ENCODE measurements at places on chromosomes 2 and 18.
A peak's percentile ranks its signal among the peaks of the same experiment; 100 is the strongest.

DNA sequence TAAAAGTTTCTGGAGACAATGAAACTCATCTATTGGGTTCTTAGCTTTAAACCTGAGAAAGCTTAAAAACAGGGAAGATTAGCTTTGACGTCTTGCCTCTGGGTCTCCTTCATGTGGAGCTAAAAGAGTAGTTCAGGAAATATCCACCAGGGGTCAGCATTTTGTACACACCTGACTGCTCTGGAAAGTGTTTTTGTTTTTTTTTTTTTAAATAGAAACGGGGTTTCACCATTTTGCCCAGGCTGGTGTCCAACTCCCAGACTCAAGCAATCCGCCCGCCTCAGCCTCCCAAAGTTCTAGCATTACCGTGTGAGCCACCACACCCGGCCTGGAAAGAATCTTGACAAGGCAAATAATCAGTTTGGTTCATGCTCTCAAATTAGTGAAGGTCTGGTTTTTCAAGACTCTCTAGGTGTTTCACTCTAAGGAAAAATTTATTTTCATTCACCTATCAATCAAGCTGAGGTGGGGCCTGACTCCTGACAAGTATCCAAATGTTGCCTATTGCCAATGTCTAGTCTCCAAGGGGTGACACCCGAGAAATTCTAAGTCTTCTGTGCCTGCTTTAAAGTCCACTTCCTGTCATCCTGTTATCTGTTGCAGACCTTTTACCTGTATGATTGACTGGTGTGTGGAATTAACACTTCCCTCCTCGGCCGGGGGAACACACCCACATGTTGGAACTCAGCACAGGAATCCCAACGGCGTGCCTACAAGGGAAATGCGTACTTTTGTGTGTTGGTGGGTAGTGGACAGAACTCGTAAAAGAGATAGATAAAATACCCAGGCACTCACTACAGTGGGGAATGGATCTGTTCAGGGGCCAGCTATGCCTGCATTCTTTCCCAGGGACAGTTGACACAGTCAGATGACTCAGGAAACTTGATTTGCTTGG, 11.3 kb downstream of the IL1RN start:
- peak; percentile 50 for DNase-seq

DNA sequence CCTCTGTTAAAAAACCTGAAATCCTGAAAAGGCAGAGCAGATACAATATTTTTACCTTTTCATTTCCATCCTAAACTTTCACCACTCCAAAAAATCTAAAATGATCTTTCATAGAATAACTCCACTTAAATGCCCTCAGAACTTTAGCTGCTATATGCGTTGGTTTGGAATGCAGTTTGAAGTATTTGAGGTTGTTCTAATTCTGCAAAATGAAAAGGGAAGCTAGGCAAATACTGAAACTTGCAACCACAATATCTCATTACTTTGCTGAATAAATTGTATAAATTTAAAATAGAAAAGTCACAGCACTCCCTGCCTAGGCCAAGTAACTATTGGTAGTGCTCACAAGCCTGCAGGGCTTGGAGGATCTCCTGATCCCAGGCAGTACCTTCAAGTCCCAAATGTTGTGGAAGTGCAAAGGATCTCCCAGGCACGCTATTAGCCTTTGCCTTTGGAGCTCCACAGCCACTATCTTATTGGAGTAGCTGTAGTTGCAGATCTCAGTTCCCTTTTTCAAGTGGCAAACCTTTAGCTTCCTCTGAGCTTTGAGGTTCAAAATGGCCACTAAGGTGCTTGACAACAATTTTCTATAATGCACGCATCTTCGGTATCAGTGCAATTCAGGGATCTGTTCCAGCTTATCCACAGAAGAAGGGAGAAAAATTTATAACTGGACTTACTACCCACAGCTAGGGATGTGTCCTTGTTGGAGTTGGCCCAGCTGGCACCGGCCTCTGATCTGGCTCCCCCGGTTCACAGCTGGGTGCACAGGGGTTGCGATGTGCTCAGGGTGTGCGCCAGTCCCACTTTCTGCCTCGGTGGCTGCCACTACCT, 43.4 kb upstream of the ANKRD62 start:
- no peak for DNase-seq

DNA sequence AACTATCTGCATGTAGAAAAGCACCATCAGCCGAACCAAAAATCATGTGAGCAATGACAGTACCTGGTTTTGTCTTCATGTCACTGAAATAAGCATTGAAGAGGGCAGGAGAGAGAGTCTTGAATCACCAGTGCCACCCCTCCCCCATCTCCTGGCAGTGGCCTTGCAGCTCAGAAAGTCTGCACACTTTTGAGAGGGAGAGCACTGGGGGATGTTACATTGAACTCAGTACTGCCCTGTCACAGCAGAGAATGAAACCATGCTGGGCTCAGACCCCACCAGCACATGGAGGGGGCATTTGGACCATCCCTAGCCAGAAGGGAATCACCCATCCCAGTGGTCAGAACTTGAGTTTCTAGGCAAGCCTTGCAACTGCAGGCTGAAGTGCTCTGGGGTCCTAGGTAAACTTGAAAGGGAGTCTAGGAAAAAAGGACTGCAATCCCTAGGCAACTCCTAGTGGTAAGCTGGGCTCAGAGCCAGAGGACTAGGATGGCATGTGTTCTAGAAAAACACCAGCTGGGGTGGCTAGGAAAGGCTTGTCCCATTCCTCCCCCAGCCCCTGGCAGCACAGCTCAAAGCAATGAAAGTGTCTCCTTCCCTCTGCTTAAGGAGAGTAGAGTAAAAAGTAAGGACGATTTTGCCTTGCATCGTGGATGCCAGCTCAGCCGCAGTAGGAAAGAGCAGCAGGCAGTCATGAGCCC, 259.9 kb upstream of the MYT1L start:
- DNase-seq: no peak

- DNase-seq: no peak
These were observed 1289.2 kb downstream of the DSC3 start for GRCh38 chr18:29753379-29753778.

DNA sequence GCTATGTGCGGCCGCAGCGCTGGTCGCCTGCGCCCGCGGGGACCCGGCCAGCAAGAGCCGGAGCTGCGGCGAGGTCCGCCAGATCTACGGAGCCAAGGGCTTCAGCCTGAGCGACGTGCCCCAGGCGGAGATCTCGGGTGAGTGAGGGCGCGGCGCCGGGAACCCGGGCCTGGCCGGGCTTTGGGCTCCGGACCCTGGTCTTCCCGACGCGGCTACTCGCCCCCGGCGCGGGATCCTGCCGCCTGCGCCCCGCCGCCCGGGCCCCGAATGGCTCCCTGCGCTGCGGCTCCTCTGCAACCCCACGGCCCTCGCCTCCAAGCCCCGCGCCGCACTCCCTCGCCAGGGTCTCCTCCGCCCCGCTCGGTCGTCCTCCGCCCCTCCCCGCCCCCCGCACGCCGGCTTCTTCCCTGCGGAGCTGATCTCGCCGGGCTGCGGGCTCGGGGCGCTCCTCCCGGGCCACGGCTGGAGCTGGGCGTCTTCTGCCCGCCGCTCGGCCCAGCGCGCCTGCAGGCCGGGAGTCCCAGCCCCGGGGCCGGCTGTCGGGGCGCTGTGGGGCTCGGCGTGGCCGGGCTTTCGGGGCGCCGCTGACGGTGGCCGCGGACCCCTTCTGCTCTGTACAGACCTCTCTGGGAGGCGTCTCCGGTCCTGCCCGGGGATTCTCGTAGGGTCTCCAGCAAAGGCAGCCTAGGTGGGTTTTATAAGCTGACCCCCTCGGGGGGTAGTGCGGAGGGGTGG, 652 bp downstream of the GPC1 start:
- no peak for DNase-seq

DNA sequence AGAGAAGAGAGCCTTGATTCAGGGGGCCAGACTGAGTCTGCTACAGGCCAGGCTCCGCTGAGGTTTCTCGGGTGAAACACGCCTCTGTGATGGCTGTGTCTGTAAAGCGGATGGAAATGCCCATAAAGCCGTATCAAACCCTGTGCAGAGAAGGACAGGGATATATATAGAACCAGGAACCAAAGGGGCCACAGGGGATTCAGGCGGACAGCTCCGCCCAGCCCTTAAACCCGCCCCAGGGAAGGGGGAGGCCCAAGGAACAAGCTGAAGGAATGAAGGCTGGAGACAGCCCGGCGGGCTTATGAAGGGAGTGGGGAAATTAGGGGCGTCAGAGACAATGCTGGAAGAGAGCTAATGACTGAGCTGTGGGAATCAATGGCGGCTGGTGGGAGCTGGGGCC, 42.1 kb downstream of the NHEJ1 start:
- DNase-seq: no peak

- DNase-seq: no peak
These were observed 70.0 kb upstream of the NPAS2 start for GRCh38 chr2:100749771-100750542.

DNA sequence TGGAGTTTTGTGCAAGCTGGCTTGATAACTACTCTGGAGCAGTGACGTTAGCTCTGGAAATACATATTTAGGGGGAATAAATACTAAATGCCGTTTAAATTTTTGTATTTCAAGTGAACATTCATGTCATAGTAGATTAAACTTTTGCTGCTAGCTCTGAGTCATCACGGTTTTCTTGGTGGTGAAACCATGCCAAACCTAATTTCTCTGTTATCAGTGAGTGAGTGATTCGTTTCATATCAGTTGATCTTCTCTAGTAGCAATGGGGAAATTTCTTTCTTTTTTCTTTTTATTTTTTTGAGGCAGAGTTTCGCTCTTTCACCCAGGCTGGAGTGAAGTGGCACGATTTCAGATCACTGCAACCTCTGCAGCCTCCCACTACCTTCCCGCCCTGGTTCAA, 211.1 kb downstream of the PTPRM start:
- no peak for DNase-seq

- DNase-seq: peak; percentile 12
These were observed 8.2 kb upstream of the SMARCAL1 start for GRCh38 chr2:216404010-216404618.

DNA sequence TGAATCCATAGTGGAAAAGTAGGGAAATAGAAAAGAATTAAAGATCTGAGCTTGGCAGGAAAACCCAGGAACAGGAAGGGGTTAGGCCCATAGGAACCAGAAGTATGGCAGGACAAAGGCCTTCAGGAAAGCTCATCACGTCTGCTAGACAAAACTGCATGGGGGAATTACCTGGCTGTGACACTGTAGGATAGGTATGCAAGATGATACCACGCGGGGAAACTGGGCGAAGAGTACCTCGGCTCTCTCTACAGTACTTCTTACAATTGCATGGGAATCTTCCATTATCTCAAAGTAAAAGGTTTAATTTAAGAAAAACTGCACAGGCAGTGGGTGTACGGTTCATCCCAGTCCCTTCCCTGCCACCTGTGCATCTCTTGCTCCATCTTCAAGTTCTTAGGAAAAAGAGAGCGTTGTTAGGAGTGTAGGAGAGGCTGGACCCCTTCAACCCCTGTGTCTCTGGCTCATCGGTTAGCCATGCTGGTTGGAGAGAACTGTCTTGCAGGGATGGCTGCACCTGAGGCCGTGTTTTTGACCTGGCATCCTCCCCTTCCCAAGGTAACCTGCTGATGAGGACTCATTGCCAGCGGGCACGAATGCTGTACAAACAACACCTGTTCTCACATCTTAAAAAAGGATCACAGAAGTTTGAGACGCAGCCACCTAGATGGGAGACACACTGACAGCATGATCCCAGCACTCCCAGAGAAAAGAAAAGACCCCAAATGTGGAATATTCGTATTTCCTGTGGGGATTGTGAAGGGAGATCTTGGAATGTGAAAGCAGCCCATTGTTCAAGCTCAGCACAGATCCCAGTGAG, 120.5 kb upstream of the COPS8 start:
- no peak for DNase-seq

GRCh38 chr18:44887227-44887631, 206.5 kb downstream of the SETBP1 start:
- DNase-seq: peak; percentile 11

DNA sequence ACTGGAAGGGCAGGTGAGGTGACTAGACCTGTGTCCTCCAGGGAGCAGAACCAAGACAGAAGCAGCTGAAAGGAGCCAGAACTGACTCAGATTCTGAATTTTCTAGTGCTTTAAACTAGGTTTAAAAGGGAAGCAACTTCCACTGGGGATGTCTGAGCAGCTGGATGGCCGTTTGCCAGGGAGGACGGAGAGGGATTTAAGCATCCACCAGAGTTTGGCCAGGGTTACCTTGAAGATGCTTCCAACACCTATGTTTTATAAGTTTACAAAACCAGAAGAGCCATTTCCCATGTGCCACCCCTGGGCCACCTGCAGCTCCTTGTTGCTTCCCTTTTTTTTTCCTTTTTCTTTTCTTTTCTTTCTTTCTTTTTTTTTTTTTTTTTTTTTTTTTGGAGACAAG, 48.6 kb upstream of the RBM44 start:
- DNase-seq: no peak

DNA sequence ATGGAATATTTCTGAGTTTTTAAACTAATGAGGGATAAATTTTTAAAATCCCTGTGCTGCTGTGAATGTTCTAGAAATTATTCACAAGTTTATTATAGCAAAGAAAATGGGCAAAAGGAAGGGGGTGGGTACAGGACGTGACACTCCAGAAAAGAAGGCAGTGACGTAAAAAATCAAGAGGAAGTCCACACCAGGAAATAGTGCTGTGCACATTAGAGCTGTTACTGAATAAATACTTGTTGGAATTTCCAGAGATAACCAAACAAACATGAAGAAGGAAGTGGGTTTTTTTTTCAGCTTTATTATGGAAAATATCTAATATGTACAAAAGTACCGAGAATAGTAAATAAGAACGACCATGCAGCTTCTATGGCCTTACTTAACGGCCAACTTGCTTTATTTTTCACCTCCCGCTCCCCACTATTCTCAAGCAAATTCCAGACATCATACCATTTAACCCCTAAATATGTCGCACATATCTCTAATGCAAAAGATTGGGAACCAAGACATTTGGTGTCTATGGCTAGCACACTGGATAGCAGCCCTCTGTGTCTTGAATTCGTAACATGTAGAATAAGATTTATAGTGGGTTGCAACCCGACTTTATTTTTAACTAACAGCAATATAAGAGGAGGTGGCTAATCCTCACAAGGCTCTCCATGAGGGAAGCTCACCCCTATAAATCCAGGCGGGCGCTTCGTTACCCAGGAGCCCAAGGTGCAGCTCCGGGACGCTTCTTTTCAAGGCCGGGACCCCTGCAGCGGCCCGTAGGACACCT, 580 bp upstream of the NDUFV2 start:
- DNase-seq: no peak

- DNase-seq: no peak
These were observed 621.1 kb downstream of the BCL11A start for GRCh38 chr2:59932341-59932740.
